ENCODE measurements at places on chromosomes 7 and 10.

DNA sequence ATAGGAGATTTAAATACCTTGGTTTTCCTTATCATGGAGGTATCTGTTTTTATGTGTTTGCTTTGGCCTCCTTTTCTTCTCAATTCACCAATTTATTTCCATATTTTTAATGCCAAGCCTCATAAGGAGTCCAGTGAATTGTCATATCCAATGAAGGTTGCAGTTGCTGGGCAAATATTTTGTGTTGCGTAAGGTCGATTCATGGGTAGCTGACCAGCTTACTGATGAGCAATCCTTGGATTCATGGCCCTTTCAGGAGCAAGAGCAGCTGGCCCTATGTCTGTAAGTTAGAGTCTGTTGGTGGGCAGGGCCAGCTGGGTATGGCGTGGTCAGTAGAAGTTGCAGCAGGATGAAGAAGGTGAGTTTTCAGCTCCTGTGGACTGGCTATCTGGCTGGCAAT lies 182.9 kb downstream of the PFKFB3 start:
- DNase-seq, result no peak

GRCh38 chr10:13993169-13993568 lies 337.6 kb downstream of the FRMD4A start:
- DNase-seq, result no peak

DNA sequence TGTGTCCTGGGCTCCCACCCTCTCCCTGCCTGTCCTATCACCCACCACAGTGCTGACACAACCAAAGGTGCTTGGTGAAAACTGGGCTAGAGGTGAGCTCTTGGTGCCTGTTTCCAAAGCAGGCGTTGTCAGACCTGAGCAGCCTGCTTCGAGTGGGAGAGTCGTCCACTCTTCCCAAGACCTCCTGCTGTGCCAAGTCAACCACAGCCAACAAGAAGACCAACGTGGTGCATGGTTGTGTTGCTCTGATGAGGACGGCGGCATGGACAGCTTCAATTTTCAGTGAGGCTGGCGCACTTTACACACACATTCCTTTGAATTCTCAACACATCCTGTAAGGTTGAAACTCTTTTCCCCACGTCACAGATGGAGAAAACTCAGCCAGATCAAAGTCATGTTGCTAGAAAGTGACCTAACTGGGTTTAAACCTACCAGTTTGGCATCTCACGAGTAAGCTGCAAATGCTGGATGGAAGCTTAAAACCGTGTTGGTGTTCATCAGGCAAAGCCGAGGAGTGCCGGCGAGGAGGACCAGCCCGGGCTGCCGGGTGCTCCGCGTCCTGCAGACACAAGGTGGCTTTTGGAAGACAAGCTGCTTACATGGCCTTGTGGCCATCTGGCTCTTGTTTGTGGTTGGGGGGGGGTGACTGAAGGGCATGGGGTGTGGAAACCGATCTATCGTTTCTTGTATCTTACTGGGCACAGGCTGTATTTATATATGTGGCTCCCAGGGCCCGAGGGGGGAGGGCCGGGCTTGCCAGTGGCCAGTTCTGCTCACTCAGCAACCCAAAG lies 39.3 kb downstream of the INSIG1 start:
- DNase-seq, result no peak

GRCh38 chr10:60224066-60224705 lies 165.5 kb downstream of the ANK3 start:
- DNase-seq, result no peak

- no peak for DNase-seq
These were observed 18.1 kb upstream of the TRIM8 start for GRCh38 chr10:102626026-102626685.

GRCh38 chr10:78703593-78703992 lies 365.2 kb upstream of the ZMIZ1 start:
- DNase-seq, result no peak

DNA sequence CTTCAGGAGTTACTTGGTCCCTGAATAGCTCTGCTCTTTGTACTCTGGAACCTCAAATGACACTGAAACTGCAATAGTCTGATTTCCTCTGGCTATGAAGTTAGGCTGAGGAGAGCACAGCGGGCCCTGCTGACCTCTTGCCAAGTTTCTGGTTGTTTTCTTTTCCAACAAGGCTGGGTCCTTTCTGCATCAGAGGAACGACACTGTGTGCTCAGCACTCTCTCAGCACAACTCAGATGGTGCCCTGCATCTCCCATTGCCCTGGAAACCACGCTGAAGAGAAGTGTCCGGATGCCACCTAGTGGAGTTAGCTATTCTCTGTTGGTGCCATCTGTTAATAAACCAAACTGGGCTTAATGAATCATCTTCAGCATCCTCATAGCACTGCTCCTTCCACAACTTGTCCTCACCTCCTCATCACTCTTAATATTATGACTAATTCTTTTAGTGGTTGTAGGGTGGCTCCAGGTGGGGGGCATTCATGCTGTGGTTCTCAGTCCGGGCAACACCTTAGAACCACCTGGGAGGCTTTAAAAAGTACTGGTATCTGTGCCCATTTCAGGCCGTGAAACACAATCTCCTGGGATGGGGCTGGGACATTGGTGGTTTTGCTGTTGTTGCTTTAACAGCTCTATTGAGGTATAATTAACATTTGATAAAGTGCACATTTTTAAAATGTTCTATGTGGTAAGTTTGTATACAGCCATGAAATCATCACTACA lies 8.2 kb upstream of the EFCAB10 start:
- DNase-seq, result peak; percentile 29

- DNase-seq, result peak; percentile 65
These were observed 34.1 kb downstream of the DNAJB9 start for GRCh38 chr7:108603656-108604306.

- DNase-seq, result no peak
These were observed 15.5 kb downstream of the ABCB4 start for GRCh38 chr7:87459941-87460340.

GRCh38 chr7:66236713-66237303 lies 31.7 kb downstream of the TPST1 start:
- no peak for DNase-seq

DNA sequence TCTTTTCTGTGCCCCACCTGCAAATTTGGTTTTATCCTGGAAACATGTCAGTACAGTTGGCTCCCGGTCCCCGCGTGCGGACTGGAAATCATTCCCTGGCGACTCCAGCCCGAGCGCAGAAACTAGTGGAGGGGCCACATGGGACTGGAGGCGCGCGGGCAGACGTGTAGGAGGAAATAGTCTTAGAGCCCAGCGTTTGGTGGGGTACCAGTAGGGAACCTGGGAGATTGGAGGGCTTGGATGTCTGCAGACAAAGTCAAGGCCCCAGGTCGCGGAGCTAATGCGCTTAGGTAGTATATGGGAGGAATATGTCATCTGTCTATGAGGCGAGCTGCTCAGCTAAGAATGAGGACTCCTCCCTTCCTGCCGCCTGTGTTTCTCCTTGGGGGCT lies 1.3 kb downstream of the GALNT17 start:
- DNase-seq, result no peak

- no peak for DNase-seq
These were observed 3.7 kb upstream of the ACHE start for GRCh38 chr7:100899432-100899831.

GRCh38 chr7:140898786-140899536 lies 25.8 kb downstream of the BRAF start:
- no peak for DNase-seq

DNA sequence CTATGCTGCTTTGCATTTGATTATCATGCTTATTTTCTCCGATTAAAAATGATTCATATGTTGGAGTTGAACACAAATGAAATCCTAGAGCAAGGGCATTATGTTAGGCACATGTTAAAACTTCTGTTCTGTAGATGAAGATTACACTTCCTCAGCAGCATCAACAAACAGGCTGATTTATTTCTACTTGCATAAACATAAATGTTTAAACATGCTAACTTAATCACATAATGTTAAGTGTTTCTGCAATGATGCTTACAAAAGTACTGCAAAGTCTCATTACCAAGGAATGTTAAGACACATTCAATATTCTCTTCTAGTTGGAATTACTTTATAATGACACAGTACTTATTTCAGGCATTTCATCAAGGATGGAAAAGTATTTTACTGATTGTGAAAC lies 770.8 kb downstream of the ANKRD7 start:
- no peak for DNase-seq

DNA sequence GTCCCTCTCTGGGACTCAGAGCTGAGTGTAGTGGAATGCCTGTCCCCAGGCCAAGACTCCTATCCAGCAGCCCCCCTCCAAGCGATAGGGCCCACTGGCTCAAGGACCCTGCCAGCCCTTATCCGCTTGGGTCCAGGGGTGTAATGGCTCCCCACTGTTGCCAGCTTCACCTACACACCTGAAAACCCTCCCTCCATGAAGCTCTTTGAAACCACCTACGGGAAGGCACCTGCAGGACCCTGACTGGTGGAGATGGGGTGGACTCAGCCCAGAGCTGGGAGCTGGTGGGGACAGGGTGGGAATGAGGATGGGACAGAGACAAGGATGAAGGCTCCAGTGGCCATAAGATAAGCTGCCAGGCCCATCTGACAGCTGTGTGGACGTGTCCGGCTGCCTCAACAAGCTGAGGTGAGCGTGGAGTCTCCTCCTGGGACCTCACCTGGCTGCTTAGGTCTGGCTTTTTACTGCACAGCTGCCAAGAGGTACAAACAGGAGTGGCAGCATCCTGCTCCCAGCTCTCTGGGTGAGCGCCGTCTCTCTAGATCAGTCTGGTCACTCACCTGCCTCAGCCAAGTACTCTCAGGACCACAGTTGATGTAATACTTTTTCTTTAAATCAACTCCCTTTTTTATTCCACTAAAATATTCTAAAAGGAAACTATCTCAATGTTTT lies 41.9 kb downstream of the DRGX start:
- DNase-seq, result no peak

GRCh38 chr10:124614003-124614659 lies 130.0 kb downstream of the FAM53B start:
- no peak for DNase-seq

DNA sequence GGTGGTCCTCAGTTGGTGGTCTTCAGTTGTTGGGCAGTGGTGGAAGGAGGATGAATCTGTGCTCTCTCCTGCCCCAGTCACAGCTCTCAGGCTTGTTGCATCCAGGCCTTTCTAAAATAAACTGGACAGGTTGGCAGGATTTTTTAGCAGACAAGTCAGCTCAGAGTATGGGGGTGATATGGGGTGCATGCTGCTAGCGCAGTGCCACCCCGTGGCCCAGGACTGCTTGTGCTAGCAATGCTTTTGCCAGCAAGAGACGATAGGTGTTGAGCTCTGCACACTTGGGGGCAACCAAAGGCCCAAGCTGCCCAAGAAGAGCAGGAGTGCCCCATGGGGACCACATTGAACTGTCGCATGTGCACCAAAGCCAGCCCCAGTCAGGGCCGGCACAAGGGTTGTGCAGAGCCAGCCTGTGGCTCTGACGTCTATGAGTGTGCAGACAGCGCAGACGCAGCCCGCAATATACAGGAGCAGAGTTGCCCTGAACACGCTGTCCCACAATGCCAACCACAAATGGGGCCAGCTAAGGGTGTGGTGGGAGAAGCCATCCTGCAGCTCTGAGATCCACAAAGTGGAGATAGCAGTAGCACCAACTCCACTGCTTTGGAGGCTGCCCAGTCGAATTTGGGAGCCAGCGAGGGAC lies 49.8 kb upstream of the PDSS1 start:
- DNase-seq, result no peak

GRCh38 chr7:121020249-121020988 lies 31.9 kb downstream of the CPED1 start:
- no peak for DNase-seq

DNA sequence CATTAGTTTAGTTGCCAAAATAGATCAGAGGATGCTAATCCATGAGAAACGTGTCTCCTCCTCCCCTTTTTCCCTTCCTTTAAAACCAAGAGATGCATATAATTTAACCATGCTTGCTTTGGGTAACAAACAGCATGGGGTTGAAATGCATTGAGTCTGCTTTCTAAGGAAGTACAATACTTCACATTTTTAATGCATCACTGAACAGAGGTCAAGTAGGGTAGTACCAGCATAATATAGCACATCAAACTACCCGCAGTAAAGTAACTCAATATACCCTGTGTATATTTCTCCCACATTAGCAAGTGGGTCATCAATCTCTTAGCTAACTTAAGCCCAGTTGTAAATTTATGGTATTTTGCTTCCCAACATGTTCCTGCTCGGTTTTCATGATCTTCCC lies 239.3 kb upstream of the SEMA3C start:
- DNase-seq, result peak; percentile 46
